ENCODE measurements at places on chromosomes 1 and 21. TPM values are rescaled to one million over a fixed set of nuclear protein-coding genes. Genes with fewer than 3 reads are reported as not detected.

ZNF683 gene
- total RNA-seq = not detected

PPIAL4G gene
- total RNA-seq = 0.31 TPM

CYP4A22 gene
- not detected for total RNA-seq

TEX38 gene
- total RNA-seq = not detected

PRAMEF4 gene
- total RNA-seq = not detected

PDZK1 gene
- total RNA-seq = 0.78 TPM

AKR7A3 gene
- total RNA-seq = 1.2 TPM

AGBL4 gene
- total RNA-seq = 3.4 TPM

UBAP2L gene
- total RNA-seq = 43.5 TPM

C1orf116 gene
- total RNA-seq = not detected

RIPPLY3 gene
- total RNA-seq = not detected

PRRX1 gene
- total RNA-seq = 5.5 TPM

PTPN14 gene
- 2.7 TPM for total RNA-seq

RNU1-2 gene
- total RNA-seq = under 0.01 TPM

NMNAT2 gene
- 41.5 TPM for total RNA-seq

FAM163A gene
- under 0.01 TPM for total RNA-seq

XCL1 gene
- not detected for total RNA-seq

TRIM67 gene
- total RNA-seq = 44.9 TPM

LCE1C gene
- not detected for total RNA-seq

ACOT11 gene
- 1.9 TPM for total RNA-seq

IL22RA1 gene
- total RNA-seq = not detected

PAQR6 gene
- 8.6 TPM for total RNA-seq

DCDC2B gene
- not detected for total RNA-seq

TCHHL1 gene
- not detected for total RNA-seq

GOLT1A gene
- total RNA-seq = not detected

HUNK gene
- total RNA-seq = 9.4 TPM

PTGER3 gene
- total RNA-seq = 1.2 TPM

ZNF672 gene
- total RNA-seq = 14.0 TPM

MAN1C1 gene
- 8.6 TPM for total RNA-seq

RHBDL2 gene
- not detected for total RNA-seq

MFN2 gene
- 35.1 TPM for total RNA-seq

GUCA2A gene
- not detected for total RNA-seq

ANGPTL1 gene
- 2.7 TPM for total RNA-seq

RXFP4 gene
- not detected for total RNA-seq

S100A10 gene
- total RNA-seq = 2.8 TPM

NOS1AP gene
- total RNA-seq = 4.1 TPM

FNDC10 gene
- total RNA-seq = 2.7 TPM

NEK2 gene
- 3.3 TPM for total RNA-seq

Measured in occipital lobe (tissue), 3 donors.